ENCODE measurements at places on chromosomes 4 and X.

DNA sequence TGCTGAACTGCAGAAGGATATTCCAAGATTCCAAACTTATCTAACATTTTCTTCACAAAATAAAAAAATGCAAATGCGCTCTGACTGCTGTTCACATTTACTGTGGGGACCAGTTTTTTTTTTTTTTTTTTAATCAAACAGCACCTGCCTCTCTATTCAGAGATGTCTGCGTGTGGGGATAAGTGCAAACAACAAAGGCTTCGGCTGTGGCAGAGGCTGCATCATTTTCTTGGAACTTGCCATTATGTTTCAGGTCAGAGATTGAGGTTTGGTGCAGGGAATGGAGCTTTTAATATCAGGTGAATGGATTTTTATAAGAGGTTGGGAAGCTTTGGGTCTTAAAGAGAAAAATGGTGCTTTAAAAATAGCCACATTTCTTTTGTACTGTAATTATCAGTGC lies 78.2 kb upstream of the TET2 start:
- H3K36me3 ChIP-seq, result no peaks in the 10 kb centered on the region
- H3K27ac ChIP-seq, result no peak overlapping the region
- no peak for DNase-seq
- H3K4me1 ChIP-seq, result no peaks in the 10 kb centered on the region
- no peak overlapping the region for H3K4me3 ChIP-seq
- no peaks in the 10 kb centered on the region for H3K27me3 ChIP-seq

GRCh38 chr4:73676136-73676535 lies 55.9 kb upstream of the RASSF6 start:
- DNase-seq, result no peak
- H3K27ac ChIP-seq, result peak overlapping the region; percentile 80
- peaks cover 2% of the 10 kb centered on the region for H3K4me1 ChIP-seq
- H3K27me3 ChIP-seq, result no peaks in the 10 kb centered on the region

DNA sequence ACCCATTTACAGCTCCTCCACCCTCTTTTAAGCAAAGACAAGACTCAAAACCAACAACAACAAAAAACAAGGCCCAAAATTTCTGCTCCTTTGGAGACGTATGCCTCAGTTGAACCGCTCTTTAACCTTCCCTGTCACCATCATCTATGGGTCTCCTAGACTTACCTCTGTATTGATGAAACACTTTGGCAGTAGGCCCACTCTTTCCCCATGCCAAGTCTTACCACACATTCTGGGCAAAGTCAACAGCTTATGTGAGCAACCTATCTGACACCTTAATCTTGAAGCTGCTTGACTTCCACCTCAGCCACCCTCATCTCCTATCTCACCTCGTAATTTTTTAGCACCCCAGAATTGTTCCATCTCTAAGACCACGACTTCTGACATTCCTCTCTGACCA lies 99.7 kb upstream of the CXorf66 start:
- no peaks in the 10 kb centered on the region for H3K4me1 ChIP-seq
- DNase-seq, result no peak
- H3K27me3 ChIP-seq, result no peaks in the 10 kb centered on the region
- no peaks in the 10 kb centered on the region for H3K36me3 ChIP-seq
- no peak overlapping the region for H3K4me3 ChIP-seq

DNA sequence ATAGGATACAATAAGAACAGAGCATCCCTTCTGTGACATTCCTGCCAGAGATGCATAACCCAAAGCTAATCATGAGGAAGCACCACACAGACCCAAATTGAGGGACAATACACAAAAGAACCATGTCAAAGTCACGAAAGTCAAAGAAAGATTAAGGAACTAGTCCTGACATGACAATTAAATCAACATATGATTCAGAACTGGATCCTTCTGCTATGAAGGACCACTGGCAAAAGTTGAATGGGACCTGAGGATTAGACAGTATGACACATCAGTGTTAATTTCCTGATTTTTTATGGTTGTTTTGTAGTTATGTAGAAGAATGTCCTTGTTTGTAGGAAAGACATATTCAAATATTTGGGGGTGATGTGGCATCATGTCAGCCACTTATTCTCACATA lies 13.9 kb downstream of the ACOT9 start:
- no peak overlapping the region for H3K27ac ChIP-seq
- DNase-seq, result no peak
- peaks cover 49% of the 10 kb centered on the region for H3K36me3 ChIP-seq
- no peaks in the 10 kb centered on the region for H3K4me1 ChIP-seq
- H3K27me3 ChIP-seq, result no peaks in the 10 kb centered on the region
- no peak overlapping the region for H3K4me3 ChIP-seq

- H3K4me3 ChIP-seq, result no peak overlapping the region
- no peaks in the 10 kb centered on the region for H3K4me1 ChIP-seq
- no peaks in the 10 kb centered on the region for H3K36me3 ChIP-seq
- H3K27me3 ChIP-seq, result no peaks in the 10 kb centered on the region
- H3K27ac ChIP-seq, result no peak overlapping the region
- DNase-seq, result no peak
These were observed 111.6 kb downstream of the AFF2 start for GRCh38 chrX:148611993-148612392.

- no peaks in the 10 kb centered on the region for H3K4me1 ChIP-seq
- no peaks in the 10 kb centered on the region for H3K27me3 ChIP-seq
- H3K27ac ChIP-seq, result no peak overlapping the region
- DNase-seq, result no peak
- no peaks in the 10 kb centered on the region for H3K36me3 ChIP-seq
These were observed 123.9 kb upstream of the RXFP1 start for GRCh38 chr4:158397781-158398180.

DNA sequence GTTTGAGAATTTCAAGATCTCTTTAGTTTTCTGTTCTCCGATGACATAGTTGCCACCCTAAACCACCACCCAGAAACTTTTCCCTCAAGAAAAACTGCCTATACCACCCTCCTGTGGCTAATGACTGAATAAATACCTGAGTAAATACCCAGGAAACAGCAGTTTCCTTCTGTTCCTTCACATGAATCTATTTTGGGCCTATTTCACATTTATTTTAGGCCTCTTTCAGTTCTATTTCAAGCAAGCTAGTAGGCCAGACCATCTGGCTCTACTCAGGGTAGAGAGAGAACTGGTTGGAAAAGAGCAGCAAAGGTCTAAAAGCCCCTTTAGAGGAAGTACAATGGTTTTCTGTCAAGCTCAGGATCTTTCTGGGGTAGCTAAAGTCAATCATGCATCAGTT lies 23.4 kb downstream of the ARHGEF9 start:
- H3K4me3 ChIP-seq, result no peak overlapping the region
- no peaks in the 10 kb centered on the region for H3K36me3 ChIP-seq
- H3K4me1 ChIP-seq, result no peaks in the 10 kb centered on the region
- DNase-seq, result no peak
- no peak overlapping the region for H3K27ac ChIP-seq

DNA sequence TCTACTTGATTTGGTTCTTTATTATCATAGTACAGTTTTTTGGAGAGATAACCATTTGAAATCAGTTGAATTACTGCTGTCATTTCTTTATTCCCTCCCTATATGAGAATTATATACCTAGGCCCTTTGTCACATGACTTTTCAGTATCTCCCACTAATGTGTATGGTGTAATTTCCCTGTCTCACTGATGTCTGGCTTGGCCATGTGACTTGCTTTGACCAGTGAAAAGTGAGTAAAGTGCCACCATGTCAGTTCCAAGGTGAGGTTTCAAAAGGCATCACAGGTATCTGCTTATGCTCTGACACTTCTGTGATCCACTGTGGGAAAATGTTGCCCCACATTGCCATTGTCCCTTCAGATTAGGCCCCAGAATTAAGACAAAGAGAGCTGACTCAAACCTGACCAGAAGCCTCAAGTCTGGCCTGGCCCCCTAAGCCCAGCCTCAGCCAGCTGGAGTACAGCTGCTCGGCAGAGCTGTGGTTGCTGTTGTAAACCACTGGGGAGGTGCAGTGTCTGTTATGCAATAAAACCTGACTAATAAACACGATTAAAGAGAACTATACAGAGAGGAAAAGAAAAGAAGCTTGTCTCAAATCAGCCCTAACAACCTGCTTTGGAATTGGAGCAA lies 27.5 kb downstream of the SETD7 start:
- H3K4me1 ChIP-seq, result peaks cover 7% of the 10 kb centered on the region
- H3K4me3 ChIP-seq, result no peak overlapping the region
- H3K27ac ChIP-seq, result no peak overlapping the region
- H3K27me3 ChIP-seq, result no peaks in the 10 kb centered on the region
- DNase-seq, result peak; percentile 93

DNA sequence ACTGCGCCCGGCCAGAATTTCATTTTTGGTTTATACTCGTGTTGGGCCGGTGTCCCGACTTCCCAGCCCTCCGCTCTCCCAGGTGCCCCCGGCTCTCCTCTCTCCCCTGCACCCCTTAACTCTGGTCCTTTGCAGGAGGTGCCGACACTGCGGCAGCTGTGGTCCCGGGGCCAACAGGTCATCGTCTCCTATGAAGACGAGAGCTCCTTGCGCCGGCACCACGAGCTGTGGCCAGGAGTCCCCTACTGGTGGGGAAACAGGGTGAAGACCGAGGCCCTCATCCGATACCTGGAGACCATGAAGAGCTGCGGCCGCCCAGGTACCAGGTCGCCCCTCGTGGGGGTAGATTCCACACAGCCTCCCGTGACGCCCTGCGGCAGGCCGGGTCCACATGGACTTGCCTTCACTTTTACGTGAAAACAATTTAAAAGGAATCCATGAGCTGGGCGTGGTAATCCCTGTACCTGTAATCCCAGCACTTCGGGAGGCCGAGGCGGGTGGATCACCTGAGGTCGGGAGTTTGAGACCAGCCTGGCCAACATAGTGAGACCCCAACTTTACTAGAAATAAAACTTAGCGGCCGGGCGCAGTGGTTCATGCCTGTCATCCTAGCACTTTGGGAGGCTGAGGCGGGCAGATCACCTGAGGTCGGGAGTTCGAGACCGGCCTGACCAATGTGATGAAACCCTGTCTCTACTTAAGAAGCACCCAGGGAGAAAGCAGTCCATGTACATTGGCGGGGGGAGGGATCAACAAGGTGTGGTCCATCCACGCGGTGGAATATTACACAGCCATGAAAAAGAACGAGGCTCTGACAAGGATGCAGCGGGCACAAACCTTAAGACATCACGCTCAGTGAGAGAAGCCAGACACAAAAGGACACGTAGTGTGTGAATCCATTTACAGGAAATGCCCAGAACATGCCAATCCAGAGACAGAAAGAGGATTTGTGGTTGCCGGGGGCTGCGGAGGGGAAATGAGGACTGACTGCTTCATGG lies 12.0 kb downstream of the PLCXD1 start:
- H3K4me1 ChIP-seq, result no peaks in the 10 kb centered on the region
- peaks cover 80% of the 10 kb centered on the region for H3K36me3 ChIP-seq
- no peaks in the 10 kb centered on the region for H3K27me3 ChIP-seq
- no peak overlapping the region for H3K4me3 ChIP-seq
- no peak overlapping the region for H3K27ac ChIP-seq

GRCh38 chr4:171636606-171637005 lies 176.6 kb upstream of the GALNTL6 start:
- H3K27me3 ChIP-seq, result no peaks in the 10 kb centered on the region
- H3K4me3 ChIP-seq, result no peak overlapping the region
- DNase-seq, result no peak

DNA sequence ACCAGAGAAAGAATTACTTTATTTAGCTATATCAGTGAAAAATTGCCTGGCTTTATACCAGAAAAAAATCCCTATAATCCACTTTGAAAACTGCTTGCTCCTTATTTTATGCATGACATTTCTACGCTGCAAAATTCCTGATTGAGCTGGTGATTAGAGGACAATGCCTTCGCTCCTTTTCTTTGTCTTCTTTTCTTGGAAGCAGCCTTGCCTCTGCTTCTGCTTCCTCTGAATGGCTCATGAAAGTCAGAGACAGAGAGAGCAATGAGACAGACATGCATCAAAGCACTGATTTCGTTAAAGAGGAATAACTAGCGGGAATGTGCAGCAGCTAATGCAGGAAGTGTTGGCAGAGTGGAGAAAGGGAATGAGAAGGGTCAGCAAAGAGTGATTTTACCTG lies 294.3 kb upstream of the IGFBP7 start:
- no peak overlapping the region for H3K4me3 ChIP-seq
- no peaks in the 10 kb centered on the region for H3K27me3 ChIP-seq
- H3K36me3 ChIP-seq, result no peaks in the 10 kb centered on the region
- no peak overlapping the region for H3K27ac ChIP-seq

DNA sequence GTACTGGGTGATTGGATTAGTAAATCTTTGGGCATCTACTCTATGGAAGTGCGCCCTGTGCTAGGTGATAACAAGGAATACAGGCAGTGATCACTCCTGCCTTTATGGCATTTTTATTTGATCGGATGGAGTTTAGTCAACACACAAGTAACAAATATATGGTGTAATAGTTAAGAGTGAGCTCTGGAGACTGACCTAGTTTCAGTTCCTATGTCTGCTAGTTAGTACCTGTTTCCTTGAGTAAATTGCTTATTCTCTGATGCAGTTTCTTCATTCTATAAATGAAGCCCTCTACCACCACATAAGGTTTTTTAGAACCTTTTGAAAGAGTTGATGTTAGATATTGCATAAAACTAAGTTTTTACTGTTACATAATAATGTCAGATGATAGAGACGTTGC lies 134.6 kb downstream of the KDM6A start:
- H3K27ac ChIP-seq, result no peak overlapping the region
- no peak for DNase-seq

- H3K27me3 ChIP-seq, result peaks cover 10% of the 10 kb centered on the region
- H3K27ac ChIP-seq, result no peak overlapping the region
- no peaks in the 10 kb centered on the region for H3K4me1 ChIP-seq
- H3K36me3 ChIP-seq, result no peaks in the 10 kb centered on the region
These were observed 7.8 kb upstream of the XK start for GRCh38 chrX:37677765-37678164.

DNA sequence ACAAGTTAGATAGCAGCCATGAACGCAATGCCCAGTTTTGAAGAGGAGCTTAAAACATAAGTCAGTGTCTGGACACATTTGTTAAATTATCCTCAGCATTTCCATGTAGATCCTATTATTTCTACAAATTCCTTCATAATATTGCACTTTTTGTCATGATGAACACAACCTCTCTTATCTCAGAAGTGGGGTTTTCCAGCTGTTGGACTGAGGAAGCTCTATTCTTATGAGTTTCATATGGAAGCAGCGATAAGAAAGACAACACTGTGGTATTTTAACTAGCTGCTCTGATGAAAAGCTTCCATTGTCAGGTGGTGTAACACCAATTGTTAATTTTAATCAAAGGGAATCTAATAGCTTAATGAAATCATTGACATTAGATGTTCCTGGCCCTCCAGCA lies 308.7 kb downstream of the GBA3 start:
- DNase-seq, result no peak
- H3K36me3 ChIP-seq, result no peaks in the 10 kb centered on the region
- H3K4me3 ChIP-seq, result no peak overlapping the region
- H3K27me3 ChIP-seq, result no peaks in the 10 kb centered on the region
- H3K4me1 ChIP-seq, result no peaks in the 10 kb centered on the region

Data from mesenchymal stem cell (in vitro differentiated cells and primary cell).